Activated CD4-positive, alpha-beta T cell treated with anti-CD3 and anti-CD28 coated beads for 36 hours (primary cell): ENCODE measurements at places on chromosomes 11 and 22. TPM values are rescaled to one million over a fixed set of nuclear protein-coding genes. Genes with fewer than 3 reads are reported as not detected.

DNA sequence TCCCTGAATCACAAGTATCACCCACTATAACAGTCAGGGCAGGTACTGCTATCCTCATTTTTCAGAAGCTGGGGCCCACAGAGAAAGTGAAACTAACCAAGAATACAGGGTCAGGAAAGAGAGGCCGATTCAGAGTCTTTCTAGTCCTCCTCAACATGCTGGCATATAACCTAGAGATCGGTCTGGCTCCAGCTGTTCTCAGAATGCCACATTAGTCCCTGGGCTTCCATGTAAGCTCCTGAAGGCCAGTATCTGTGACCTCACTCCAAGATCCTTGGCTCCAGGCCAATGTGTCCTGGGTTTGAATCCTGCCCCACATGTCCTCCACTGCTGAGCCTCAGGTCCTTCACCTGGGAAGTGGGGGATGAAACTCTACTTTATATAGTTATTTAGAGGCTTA, 50.4 kb downstream of the TENM4 start:
- DNase-seq = no peak

TRIM49 gene
- not detected for total RNA-seq

C11orf97 gene
- total RNA-seq = not detected

DNA sequence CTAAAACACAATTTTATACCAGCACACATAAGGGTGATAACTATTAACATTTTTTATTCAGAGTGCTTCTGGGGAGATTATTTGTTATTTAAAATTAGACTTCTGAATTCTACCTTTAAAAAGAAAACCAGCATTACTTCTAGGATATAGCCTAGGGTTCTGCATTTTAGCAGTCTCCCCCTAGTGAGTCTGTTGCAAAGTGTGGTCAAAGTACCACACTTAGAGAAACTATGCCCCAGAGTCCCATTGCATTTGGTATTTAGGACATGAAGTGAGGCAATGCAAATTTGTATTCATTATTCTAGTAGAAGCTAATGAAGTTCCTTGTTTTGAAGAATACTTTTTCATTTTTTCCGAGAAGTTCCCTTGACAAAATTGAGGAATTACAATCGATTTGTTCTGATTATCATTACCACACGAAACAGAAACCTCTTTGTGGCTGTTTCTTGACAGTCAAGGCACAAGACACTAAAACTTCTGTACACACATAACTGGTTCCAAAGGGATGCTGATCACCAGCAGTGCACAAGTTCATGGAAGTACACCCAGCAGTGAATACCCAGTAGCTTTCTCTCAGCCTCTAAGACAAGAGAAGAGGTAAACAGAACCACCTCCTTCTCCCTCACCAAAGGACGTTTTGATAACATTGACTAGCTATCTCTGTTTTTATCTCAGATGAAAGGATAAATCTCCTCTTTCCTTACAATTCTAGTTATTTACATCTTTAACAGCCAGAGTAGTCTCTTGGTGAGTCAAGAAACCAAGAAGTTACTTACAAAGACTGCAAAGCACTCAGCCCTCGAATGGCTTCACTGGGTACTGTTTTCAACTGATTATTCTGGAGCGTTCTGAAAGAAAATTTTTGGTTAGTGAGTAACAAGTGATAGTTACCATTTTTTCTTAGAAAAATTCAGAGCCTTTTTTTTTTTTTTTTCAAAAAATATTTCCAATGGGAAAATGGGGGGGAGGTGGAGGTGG, 27.6 kb upstream of the CCDC34 start:
- no peak for DNase-seq

- DNase-seq = no peak
These were observed 1489.5 kb downstream of the BRD1 start for GRCh38 chr22:48337957-48338792.

DNA sequence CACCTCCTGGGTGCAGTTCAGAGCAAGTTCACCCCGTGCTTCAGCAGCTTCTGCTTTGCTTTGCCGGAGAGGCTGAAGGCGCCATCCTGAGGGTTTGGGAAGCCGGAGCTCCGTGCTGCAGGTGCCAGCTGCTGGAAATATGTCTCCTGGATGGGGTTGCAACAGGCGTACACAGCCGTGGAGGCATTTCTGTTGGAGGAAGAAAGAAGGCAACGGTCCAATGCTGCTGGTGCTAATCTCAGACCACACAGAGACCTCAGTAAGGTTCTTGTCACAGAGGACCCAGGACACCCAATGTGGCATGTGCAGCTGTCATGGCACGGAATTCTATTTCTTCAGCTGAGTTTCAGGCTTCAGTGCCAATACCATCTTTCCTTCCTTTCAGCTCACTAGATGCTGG, 24.2 kb downstream of the ASPHD2 start:
- DNase-seq = no peak

DNA sequence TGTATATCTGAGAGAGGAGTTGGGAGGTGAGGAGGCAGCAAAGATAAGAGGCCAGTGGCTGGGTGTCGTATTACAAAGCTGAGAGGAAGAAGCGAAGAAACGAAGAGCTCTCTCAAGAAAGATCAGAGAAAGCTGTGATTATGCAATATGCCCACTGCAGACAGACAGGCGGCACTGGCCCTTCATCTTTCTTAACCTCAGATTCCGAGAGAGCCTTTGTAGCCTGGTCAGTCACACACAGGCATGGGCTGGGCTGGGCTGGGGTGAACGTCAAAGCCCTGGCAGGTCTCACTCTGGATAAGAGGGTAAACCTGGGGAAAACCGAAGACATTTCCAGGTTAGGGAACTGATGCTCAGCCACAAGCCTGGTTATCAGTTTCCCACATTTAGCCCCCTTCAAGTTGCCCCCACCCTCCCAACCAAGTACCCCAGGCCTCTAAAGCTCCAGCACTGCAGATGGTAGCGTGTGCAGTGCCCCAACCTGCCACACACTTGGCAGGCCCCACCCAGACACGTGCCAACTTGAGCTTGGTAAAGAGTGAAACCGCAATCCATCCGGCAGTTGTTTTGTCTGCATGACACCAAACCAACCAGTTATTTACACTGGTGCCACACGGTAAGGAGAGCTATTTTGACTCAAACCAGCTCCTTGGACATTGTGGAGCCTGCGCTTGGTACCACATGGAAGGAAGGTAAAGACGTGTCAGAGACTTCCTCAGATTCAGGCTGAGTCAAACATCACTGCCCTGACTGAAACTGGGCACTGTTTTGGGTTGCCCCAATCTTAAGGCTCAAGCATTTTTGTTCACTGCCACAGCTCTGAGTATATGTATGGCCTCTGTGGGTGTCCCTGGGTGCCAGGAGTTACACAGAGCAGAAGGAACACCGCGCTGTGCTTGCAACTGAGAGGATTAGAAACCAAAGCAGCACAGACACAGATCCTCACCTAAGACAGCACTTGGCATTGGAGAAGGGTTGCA, 135.9 kb downstream of the FDX1 start:
- DNase-seq = no peak

MRGPRE gene
- total RNA-seq = not detected

BAIAP2L2 gene
- 0.88 TPM for total RNA-seq

DNA sequence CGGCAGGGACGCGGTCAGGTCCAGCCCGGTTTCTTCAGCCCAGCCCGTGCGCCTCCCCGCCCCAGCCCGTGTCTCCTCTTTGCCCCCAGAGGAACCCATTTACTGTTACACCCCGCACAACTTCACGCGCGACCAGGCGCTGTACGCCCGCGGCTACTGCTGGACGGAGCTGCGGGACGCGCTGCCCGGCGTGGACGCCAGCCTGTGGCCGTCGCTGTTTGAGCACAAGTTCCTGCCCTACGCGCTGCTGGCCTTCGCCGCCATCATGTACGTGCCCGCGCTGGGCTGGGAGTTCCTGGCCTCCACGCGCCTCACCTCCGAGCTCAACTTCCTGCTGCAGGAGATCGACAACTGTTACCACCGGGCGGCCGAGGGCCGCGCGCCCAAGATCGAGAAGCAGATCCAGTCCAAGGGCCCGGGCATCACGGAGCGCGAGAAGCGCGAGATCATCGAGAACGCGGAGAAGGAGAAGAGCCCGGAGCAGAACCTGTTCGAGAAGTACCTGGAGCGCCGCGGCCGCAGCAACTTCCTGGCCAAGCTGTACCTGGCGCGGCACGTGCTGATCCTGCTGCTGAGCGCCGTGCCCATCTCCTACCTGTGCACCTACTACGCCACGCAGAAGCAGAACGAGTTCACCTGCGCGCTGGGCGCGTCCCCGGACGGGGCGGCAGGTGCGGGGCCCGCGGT, 6.5 kb downstream of the PANX2 start:
- DNase-seq = peak; percentile 5

DNA sequence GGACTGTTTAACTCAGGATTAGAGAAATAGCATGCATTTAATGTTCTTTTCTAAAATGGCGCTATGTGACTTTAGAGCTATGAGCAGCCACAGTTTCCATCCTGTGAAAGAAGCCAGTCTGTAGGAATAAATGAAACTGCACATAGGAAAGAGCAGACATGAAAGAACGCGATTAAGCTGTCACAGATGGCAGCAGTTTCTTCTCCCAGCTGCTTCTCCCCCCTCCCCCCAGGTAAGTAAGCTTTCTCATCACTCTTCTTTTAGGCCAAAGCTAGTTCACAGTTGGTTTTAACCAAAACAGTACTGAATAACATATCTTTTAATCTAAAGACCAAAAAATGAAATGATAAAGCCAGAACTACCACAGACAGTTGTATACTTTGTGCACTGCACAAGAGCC, 266.4 kb downstream of the KCNA4 start:
- DNase-seq = no peak

DNA sequence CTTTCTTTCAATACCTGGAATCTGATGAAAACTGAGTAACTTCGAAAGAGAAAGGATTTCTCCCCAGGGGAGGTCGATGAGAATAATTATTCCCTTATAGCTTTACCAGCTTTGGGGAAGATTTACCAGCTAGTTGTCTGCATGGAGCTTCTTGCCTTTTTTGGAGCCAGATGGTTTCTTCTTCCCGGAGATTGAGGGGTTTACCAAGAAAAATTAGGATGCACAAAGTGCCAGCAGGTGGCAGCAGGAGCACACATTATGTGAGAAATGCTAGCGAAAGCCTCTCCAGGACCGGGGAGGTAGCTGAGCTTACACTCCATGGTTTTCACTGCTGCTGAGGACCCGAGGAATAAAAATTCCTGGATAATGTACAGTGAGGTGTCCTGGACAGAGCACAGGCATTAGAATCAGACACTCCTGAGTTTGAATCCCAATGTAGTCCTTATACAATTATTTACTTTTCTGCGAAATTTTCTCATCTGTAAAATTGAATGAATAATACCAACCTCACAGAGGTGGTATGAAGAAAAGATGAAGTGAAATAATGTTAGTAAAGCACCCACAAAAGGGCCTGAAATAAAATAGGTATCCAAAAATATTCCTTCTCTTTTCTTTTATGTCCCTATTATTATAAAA, 46.0 kb upstream of the PARVA start:
- peak; percentile 85 for DNase-seq

ADM gene
- total RNA-seq = 11.7 TPM

ART1 gene
- not detected for total RNA-seq

DNA sequence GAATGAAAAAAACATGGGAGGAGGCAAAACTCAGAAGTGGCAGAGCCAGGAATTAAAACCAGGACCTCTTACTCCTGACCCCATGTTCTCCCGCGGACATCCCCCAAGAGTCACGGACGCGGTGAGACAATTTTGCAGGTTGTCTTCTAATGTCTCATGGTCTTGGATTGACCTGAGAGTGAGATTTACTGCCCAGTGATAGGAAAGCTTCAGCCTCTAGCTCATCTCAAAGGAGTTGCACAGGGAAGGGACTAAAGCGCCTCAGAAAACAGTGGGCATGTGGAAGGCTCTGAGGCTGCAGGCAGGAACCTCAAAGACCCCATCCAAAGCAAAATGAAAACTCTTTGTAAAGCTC, 197.4 kb downstream of the ADAMTS15 start:
- no peak for DNase-seq

SPDYC gene
- total RNA-seq = not detected
